Substantia nigra (tissue), 51 donors: ENCODE measurements at places on chromosomes 7 and 10.

DNA sequence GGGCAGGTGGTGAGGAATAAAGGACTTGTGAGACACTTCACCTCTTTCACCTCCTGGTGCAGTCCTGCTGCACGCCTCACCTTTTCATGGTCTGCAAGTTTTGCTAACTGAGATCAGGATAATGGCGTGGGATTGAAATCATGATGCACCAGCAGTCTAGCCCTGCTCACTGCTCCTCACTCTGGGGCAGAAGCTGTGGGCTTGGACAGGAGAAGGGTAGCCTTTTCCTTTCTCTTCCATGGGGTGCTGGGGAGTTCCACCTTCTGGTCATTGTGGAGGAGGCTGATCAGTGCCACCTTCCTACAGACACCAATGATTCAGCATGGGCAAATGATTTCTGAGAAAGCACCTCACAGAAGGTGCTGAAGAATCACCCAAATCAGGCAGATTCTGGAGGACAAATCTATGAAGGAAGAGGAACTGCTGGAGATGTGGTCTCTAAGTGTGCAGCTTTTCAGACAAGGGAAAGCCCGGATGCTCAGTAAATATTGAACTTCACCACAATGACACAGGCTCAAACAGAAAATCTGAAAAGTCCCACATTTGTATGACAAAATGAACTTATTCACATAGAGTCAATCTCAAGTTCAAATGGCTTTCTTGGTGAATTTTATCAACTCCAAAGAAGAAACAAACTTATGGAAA lies 19.7 kb downstream of the MBL2 start:
- no peak for DNase-seq

DNA sequence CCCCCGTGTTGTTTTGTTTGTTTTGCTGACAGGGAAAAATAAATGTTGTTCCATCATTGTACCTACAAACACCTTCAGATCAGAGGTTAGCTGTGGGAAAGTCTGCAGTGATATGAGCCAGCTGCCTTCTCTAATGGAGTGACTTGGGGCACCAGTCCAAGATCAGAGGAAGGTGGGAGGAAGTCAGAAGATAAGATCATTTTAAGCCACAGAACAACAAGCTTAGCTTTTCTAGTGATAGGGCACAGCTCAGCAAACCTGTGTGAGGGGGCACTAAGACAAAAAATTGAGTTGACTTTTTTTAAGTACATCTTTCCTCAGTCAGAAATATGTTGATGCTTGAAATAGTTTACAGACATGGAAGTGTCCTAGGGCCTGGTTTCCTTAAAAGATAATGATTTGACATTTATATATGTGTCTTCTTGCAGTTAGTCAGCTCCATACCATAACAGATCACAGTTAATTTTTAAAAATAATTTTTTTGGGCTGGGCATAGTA lies 240.3 kb upstream of the KAT6B start:
- no peak for DNase-seq

DNA sequence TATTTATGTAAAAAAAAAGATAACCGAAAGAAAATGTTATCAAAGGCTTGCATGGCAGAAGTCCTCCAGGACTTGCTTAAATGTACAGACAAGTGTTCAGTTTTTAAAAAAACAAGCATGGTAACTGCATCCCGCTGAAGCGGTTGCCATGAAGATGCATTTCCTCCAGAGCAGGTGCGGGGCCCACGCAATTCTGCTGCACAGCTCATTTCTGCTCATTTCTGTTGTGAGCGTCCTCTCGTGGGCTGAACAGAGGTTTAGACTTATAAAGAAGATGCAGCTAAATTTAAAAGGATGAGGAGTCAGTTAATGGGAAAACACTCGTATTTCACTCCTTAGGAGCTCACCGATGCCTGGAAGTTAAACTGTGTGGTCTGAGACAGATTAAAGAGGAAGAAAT lies 247.6 kb downstream of the DNAJB6 start:
- no peak for DNase-seq

DNA sequence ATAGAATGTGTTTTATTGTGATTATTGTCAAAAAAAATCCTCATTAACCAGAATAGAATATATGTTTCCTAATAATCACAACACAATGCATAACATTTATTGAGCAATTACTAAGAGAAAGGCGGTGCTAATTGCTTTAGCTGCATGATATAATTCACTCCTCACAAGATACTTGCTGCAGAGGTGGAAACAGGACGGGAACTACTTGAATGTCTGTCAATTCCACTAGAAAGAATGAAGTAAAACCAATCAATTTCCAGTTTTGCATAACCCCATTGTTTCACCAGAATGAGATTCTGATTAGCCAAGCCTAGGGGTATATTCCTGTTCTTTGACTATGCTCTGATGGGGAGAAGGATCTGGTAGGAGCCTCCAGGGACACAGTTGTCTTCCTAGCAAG lies 239.1 kb upstream of the NRP1 start:
- no peak for DNase-seq

DNA sequence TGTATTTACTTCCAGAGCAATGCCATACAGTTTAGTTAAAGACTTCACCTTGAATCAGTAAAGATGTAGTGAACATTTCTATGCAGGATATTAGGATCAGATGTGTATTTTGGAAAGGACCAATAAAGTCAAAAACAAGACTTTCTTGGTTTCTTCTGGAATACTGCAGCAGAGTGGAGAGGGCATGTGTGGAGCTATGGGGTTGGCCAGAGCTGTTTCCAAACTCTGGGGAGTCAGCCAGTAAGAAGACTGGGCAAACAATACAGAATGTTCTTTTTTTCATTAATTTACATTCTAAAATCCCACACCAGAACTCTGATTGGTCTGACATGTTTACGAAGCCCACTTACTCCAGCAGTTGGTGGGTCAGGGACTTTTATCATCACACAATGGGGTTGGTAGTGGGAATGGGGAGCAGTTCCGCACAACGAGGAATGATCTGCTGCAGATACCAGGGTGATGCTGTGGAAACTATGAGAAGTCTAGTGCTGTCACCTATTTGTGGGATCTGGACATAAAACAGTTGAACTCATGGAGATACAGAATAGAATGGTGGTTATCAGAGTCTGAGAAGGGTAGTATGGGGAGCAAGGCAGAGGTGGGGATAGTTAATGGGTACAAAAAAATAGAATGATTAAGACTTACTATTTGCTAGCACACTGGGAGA lies 267.7 kb downstream of the MALRD1 start:
- DNase-seq, result no peak

DNA sequence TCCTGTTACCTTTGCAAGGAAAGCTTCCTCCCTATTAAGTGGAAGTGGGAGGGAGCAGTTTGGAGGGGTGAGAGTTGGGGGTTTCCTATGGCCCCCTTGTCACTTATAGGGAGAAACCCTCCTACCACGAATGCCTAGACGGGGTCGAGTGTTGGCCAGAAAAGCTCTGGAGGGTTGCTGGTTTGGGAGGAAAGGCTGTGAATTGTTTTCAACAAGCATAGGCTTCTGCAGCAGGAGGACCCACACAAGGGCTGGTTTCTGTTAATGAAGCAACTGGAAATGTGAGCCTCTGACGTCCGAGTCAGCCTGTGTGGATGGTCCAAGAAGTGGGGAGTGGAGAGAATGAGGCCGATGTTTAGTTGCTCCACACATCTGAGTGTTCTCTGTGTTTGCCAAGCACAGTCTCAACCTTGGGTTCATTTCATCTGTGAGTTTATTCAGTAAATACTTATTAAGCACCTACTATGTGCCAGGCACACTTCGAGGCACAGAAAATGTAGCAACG lies 37.3 kb upstream of the LEP start:
- DNase-seq, result no peak

GRCh38 chr10:124079864-124080263 lies 13.5 kb downstream of the CHST15 start:
- DNase-seq, result no peak

- DNase-seq, result no peak
Observed at GRCh38 chr7:130084037-130084875, 13.9 kb downstream of the KLHDC10 start.

GRCh38 chr7:95871075-95871848 lies 98.9 kb downstream of the DYNC1I1 start:
- DNase-seq, result peak; percentile 16

DNA sequence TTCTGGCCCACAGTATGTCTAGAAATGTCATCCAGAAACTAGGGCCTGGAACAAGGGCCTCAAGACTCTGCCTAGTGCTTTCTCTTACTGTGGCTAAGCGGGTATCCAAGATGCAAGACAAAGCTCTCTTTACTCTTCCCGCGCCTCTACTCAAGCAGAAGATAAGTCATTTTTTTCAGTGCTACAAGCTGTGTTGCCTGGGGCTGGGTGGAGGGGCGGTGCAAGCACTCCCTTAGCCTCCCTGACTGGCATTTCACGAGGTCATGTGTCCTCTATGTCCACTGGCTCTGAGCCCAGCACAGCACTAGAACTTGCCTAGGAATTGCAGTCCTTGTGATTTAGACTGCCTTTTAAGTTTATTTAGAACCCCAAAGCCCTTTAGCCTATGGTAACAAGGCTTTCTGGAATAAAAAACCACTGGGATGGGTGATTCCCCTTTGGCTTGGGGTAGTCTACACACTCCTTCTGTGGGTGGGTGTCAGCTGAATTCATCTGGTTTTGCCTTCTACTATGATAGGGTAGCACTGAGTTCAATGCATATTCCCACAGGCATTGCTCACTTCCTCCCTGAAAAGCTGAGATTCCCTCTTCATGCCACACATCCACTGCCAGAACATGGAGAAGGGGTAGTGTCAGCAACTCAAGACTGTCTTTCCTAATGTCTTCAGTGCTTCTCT lies 371.8 kb upstream of the KCND2 start:
- no peak for DNase-seq

GRCh38 chr10:12129222-12130111 lies at the start of gene SEC61A2:
SEC61A2 (plus strand) TSS chr10:12129677; CDS start chr10:12129788, 111 bp downstream.
- peak; percentile 88 for DNase-seq

GRCh38 chr10:31618541-31619291 lies 299.7 kb downstream of the ZEB1 start:
- DNase-seq, result no peak

GRCh38 chr7:99380032-99380822 lies 5.7 kb downstream of the ARPC1B start:
- DNase-seq, result no peak

DNA sequence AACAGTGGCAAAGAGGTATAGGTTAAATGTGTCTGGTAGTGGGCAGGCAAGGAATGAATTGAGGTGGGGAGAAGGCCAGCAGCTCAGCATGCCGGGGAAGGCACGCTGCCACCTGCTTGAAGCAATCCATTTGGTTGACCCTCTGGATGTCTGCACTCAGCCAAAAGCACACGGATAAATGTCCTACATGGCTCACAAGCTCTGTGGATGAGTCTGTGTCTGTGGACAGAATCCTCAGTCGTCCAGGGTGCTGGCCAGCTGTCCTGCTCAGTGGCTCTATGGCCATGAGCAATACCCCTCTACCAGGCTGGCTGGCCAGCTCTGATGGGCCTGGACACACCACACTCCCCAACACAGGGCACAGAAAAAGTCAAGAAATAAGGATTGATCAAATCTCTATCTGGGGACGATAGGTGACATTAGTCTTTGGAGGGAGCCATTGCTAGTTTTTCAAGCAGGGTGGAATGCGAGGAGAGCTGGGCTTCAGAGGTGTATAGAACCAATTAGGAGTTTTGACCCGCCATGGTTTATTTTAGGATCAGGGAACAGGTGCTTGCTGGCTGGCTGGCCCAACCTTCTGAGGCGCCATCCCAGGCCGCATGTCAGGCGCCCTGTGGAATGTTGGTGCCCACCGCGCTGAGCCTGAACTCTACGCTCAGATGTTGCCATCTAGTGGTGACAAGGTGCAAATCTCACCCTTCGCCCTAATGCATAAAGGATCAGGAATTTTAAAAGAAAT lies 493.4 kb downstream of the TNS3 start:
- DNase-seq, result peak; percentile 30

DNA sequence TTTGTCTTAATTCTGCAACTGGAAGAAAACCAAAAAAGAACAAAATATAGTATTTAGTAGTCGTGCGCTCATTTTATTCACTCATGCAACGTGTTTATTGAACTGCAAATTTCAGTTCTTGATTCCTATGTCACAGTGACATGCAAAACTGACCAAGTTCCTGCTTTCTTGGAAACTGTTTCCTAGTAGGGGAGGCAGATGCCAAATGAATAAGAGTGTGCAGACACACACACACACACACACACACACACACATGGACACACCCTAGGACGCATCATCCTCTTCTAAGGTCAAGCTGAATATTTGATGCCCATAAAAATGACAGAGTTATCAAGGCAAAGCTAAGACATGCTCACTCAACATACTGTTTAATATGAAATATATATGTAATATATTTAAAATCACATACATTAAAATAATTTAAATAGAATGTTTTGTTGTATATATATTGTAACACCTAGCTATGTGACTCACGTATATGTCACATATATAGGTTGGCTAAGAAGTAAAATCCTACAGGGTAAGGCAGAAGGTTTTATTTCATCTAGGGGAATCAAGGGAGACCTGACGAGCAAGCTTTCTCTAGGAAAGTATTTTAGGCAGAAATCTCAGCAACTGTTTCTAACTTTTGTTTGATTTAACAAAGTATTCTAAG lies 79.6 kb downstream of the SVIL start:
- no peak for DNase-seq

GRCh38 chr7:157177333-157177982 lies 38.7 kb downstream of the UBE3C start:
- DNase-seq, result no peak

GRCh38 chr7:37107047-37107750 lies 341.5 kb downstream of the ELMO1 start:
- DNase-seq, result no peak

- no peak for DNase-seq
Observed at GRCh38 chr7:16691241-16691640, 45.3 kb downstream of the BZW2 start.

- no peak for DNase-seq
Observed at GRCh38 chr7:11373546-11374142, 400.0 kb downstream of the PHF14 start.

DNA sequence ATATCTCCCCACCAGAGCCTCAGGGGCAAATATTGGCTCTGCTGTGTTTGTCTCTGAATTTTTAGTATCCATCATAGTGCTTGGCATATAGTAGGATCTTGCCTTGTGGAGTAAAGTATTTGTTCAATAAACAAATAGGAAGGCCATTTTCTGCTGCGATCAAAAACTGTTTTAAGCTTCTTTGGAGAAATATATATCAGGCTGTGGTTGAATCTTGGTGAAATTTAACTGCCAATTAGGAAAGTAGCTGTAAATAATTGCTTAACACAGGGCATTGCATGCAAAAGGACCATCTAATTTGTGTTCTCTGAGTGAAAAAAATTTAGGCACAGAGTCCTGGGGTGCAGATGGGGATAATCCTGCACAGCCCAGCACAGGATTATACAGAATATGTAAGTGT lies 15.1 kb downstream of the VCL start:
- no peak for DNase-seq

- DNase-seq, result no peak
Observed at GRCh38 chr7:32253299-32253698, 183.1 kb upstream of the PDE1C start.

- DNase-seq, result no peak
Observed at GRCh38 chr10:114518401-114519305, 114.4 kb upstream of the AFAP1L2 start.

DNA sequence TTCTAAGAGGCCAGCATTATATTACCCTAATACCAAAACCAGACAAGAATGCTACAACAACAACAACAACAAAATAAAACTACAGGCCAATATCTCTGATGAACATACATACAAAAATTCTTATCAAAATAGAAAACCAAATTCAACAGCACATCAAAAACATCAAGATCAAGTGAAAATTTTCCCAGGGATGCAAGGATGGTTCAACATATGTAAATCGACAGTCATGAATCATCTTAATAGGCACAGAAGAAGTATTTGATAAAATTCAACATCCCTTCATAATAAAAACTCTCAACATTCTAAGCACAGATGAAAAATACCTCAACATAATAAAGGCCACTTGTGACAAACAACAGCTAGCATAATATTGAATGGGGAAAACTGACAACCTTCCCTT lies 75.3 kb downstream of the JMJD1C start:
- no peak for DNase-seq
